ENCODE measurements at places on chromosomes 6 and 20. TPM values are rescaled to one million over a fixed set of nuclear protein-coding genes. Genes with fewer than 3 reads are reported as not detected.
A peak's percentile ranks its signal among the peaks of the same experiment; 100 is the strongest.

DNA sequence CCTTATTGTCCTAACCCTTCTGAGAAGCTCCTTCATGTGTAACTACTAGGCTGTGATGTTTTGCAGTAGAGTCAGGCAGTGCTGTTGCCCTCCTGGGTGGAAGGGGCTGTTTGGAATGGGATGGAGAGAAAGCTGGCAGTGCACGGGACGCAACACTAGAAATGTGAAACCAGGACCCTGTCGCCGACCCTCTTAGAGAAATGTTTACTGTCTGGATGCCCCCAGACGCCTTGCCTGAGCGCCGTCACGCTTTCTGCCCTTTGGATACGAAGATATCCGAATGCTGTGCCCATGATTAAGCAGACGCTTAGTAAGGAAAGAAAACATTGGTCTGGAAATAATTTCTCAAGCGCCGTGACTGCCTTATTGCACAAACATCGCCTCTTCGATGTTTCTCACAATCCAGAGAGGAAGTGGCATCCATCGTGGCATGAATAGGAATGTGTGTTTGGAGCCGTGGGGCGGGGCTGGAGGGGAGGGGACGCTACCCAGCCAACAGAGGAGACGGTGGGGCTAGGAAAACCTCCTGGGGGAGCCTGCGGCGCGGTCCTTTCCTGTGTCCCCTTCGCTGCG, 661 bp upstream of the PPP1R14C start:
- H3K4me3 ChIP-seq = peak overlapping the region; percentile 44
- H3K27ac ChIP-seq = no peak overlapping the region
- H3K4me1 ChIP-seq = peaks cover 14% of the 10 kb centered on the region
- no peak for DNase-seq
- no peaks in the 10 kb centered on the region for H3K36me3 ChIP-seq

DNA sequence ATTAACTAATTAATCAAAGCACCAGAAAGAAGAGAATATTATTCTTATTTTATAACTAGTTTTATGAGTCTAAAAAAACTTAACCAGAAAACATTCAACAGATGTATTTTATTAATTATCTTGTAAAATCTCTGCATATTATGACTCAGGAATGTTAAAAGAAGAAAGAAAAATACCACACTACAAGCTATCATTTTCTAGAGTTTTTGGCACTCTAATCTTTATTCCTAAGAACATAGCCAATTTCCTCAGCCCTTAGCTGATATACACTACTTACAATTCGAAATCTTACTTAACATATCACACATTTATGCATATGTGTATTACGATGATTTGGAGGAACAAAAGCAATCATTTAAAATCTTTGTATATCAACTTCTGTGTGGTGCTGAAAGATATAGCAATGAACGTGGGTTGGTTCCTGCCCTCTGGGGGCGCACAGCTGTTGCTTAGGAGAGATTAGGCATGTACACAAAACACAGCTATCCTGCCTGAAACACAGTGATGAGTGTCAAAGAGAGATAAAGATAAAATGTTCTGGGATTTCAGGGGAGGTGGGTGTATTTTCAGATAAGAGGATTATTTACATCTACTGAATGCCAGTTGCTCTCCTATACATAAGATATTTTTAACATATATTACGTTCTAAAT, 404.5 kb downstream of the SYNE1 start:
- H3K36me3 ChIP-seq = peaks cover 56% of the 10 kb centered on the region
- H3K4me3 ChIP-seq = peak overlapping the region; percentile 48
- H3K27me3 ChIP-seq = no peaks in the 10 kb centered on the region
- H3K4me1 ChIP-seq = peaks cover 22% of the 10 kb centered on the region
- no peak for DNase-seq

DNA sequence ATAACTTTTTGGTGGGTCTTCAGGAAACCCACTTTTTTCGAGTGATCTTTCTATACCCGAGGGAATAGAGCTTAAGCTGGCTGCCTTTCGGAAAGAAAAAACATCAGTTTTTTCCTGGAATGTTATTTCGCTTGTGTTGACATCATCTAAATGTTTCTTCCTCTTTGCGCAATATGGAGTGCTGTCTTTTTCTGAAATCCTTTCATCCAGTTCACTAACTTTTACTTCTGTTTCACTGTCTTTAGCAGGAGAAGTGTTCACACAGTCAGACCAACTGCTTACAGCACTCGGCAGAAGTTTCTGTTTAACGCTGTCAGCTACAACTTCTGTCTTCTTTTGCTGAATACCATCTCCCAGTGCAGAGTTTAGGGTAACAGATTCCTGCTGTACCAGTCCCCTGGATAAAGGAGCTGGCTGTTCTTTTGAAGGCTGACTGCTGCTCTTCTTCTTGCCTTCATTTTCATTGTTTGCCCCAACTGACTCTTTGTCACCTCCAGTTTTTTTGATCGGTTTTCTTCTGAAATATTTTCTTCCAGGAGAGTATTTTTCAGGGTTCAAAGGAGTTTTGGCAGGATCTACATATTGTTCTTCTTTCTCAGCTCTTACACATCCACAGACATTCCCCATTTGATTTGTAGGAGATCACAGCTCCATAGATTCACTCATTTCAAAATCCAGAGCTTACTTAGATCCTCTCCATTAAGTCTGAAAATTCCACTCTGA, 50.0 kb upstream of the DST start:
- DNase-seq = no peak
- H3K27ac ChIP-seq = no peak overlapping the region
- no peaks in the 10 kb centered on the region for H3K27me3 ChIP-seq
- no peaks in the 10 kb centered on the region for H3K4me1 ChIP-seq

DNA sequence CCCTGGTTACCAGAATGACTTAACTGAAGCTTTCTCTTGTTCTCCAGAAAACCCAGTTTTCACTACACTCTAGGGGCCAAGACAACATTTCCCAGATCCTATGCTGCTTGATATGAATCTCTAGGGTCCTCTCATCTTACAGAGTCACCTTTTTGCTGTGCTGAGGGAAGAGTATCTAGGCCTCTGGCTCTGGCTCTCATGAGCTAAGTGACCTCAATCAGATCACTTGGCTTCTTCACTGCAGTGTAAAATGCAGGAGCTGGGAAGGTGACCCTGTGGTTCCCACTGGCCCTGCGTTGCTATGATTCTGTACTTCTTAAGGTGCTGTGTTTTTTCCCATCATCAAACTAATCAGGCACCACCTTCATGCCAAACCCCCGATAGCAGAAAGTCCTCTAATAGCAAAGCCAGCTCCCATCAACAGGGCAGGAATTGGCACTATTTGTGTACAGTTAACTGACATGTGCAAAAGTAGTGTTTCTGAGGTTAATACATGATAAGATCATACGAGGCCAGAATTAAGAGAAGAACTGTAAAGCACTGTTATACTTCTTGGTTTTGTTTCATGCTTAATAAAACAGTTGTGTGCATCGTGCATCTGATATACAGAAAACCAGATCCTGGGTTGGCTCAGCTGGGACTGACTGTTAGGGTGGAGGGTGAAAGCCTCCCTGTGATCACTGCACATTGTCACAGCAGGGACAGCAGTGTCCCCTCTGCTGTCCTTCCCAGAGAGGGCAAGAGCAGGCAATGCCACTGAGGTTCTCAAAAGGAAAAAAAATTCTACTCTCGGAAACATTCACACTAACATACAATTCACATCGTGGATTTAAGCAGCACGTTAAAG, 46.7 kb downstream of the CNKSR3 start:
- H3K4me1 ChIP-seq = no peaks in the 10 kb centered on the region
- no peak overlapping the region for H3K4me3 ChIP-seq

DNA sequence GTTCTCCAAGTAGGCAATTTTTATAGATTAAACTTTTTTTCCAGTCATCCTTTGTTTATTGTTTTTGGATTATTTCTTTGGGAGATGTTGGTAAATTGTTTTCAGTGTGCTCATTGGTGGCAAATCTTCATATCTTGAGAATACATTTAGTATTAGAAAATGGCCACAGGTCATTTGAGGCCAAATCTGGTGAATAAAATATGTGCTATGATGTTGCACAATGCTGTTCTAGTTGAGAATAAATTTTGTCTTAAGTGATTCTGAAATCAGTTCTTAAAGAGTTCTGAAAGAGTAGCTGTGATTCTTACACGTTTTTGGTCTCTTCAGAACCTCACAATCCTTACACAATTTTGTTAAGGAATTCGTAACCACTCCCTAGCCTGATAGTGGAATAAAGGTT, 20.1 kb downstream of the CDKAL1 start:
- H3K27me3 ChIP-seq = no peaks in the 10 kb centered on the region
- DNase-seq = no peak
- H3K36me3 ChIP-seq = peaks cover 23% of the 10 kb centered on the region
- H3K27ac ChIP-seq = no peak overlapping the region
- no peak overlapping the region for H3K4me3 ChIP-seq
- H3K4me1 ChIP-seq = no peaks in the 10 kb centered on the region

GRCh38 chr6:54307439-54307910, 766 bp upstream of the TINAG start:
- H3K27me3 ChIP-seq = no peaks in the 10 kb centered on the region
- H3K36me3 ChIP-seq = no peaks in the 10 kb centered on the region
- H3K4me3 ChIP-seq = no peak overlapping the region

GRCh38 chr6:56388415-56388755, 141.0 kb upstream of the COL21A1 start:
- no peak for DNase-seq
- no peaks in the 10 kb centered on the region for H3K27me3 ChIP-seq
- H3K27ac ChIP-seq = no peak overlapping the region
- H3K4me3 ChIP-seq = no peak overlapping the region
- H3K36me3 ChIP-seq = no peaks in the 10 kb centered on the region
- H3K4me1 ChIP-seq = no peaks in the 10 kb centered on the region

DNA sequence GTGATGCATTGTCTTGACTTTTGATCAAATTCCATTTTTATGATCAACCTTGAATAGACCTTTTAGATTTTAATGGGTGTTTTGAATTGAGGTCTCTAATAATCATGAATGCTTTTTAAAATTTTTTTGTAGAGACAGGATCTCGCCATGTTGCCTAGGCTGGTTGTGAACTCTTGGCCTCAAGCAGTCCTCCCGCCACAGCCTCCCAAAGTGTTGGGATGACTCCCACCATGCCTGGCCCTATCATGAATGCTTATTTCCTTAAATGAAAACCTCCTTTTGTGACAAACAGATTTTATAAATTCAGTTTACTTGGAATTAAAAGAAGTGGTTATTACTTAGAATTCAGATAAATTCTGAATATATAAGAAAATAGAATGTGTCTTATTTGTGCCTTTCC, 60.2 kb upstream of the KIF25 start:
- no peak overlapping the region for H3K27ac ChIP-seq
- DNase-seq = no peak
- no peaks in the 10 kb centered on the region for H3K36me3 ChIP-seq
- H3K27me3 ChIP-seq = no peaks in the 10 kb centered on the region
- no peak overlapping the region for H3K4me3 ChIP-seq
- no peaks in the 10 kb centered on the region for H3K4me1 ChIP-seq

DNA sequence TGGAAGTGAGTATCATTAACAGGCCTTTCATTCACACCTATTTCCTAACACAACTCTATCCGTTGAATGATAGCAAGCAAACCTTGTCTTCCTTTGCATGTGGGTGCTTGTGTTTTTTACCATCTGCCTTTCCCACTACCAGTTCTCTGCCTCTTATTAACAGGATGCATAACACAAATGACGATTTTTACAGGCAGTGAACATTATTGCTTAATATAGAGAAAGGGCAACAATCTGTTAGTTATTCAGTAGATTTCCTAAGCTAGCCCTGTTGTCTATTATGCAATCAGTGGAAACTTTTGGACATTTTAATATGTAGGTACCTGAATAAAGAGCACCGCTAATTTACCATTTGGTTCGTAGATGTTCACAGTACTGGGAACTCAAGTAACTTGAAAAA, 348.8 kb upstream of the PLCB4 start:
- DNase-seq = no peak
- H3K4me1 ChIP-seq = no peaks in the 10 kb centered on the region
- no peak overlapping the region for H3K27ac ChIP-seq
- H3K36me3 ChIP-seq = no peaks in the 10 kb centered on the region
- no peaks in the 10 kb centered on the region for H3K27me3 ChIP-seq
- H3K4me3 ChIP-seq = no peak overlapping the region

- no peaks in the 10 kb centered on the region for H3K4me1 ChIP-seq
- no peak overlapping the region for H3K27ac ChIP-seq
- H3K27me3 ChIP-seq = peaks cover 18% of the 10 kb centered on the region
- DNase-seq = no peak
- H3K4me3 ChIP-seq = no peak overlapping the region
- H3K36me3 ChIP-seq = no peaks in the 10 kb centered on the region
Observed at GRCh38 chr6:46500382-46500781, 9.1 kb upstream of the RCAN2 start.

- H3K36me3 ChIP-seq = no peaks in the 10 kb centered on the region
- no peaks in the 10 kb centered on the region for H3K27me3 ChIP-seq
- DNase-seq = no peak
- no peaks in the 10 kb centered on the region for H3K4me1 ChIP-seq
Observed at GRCh38 chr6:113651920-113652319, 205.2 kb upstream of the MARCKS start.

GRCh38 chr6:147154454-147154853, 49.8 kb upstream of the STXBP5 start:
- H3K36me3 ChIP-seq = no peaks in the 10 kb centered on the region
- H3K4me3 ChIP-seq = no peak overlapping the region
- no peak overlapping the region for H3K27ac ChIP-seq
- H3K4me1 ChIP-seq = no peaks in the 10 kb centered on the region

DNA sequence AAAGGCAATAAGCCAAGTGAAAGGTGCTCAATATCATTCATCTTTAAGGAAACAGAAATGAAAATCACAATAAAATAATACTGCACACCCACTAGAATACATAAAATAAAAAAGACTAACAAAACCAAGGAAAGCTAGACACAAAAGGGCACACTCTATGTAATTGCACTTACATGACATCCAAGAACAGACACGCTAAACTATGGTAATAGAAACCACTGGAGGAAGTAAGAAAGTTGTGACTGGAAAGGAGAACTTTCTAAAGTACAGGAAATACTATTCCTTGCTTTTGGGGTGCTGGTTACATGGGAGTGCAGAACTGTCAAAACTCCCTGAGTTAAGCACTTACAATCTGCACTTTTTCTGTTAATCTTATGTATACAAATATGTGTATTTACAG, 253.7 kb upstream of the RUNX2 start:
- no peaks in the 10 kb centered on the region for H3K27me3 ChIP-seq
- H3K27ac ChIP-seq = no peak overlapping the region
- no peak for DNase-seq
- H3K36me3 ChIP-seq = peaks cover 11% of the 10 kb centered on the region
- peaks cover 2% of the 10 kb centered on the region for H3K4me1 ChIP-seq

GRCh38 chr6:43869079-43869710, 99.2 kb downstream of the VEGFA start:
- no peaks in the 10 kb centered on the region for H3K36me3 ChIP-seq
- no peaks in the 10 kb centered on the region for H3K4me1 ChIP-seq
- no peak for DNase-seq

The B3GAT2 gene
- 0.05 TPM for total RNA-seq

The HELZ2 gene
- 208 TPM for total RNA-seq

The IL17A gene
- 5.5 TPM for total RNA-seq

The NFATC2 gene
- total RNA-seq = 53.3 TPM

The FAM110A gene
- total RNA-seq = 35.9 TPM

The BCAS1 gene
- total RNA-seq = not detected

Measured in activated CD4-positive, alpha-beta memory T cell treated with anti-CD3 and anti-CD28 coated beads, Interleukin-2, amount 10 ng/mL, durations not matched to agents 7 days and 5 days (primary cell).